Stimulated activated CD4-positive, alpha-beta T cell treated with anti-CD3 and anti-CD28 coated beads, Interleukin-15, amount 100 ng/mL, for 1 hour (primary cell): ENCODE measurements at places on chromosomes 1 and 21.

- no peak for DNase-seq
Observed at GRCh38 chr1:84775535-84775920, 85.3 kb upstream of the SSX2IP start.

GRCh38 chr1:225883616-225884265 lies 1.6 kb upstream of the TMEM63A start:
- DNase-seq: no peak

GRCh38 chr1:172163498-172164215 lies 256.8 kb upstream of the C1orf105 start:
- DNase-seq: no peak

DNA sequence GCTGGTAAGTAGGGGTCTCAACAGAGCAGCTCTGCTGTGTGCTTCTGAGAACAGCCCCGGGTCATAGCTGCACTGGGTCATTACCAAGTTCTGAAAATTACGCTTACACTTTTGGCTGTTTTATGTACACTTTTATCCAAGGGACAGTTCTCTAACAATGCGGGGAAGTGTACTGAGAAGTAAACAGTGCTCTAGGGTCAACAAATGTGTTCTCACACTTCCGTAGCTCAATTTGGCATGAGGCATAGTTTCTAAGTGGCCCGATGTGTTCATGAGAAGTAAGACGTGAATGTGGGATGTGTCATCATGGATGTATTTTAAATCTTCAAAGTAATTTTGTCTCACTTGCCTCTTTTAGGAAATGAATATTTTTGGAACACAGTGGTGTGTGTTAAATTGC lies 10.9 kb upstream of the VAMP3 start:
- DNase-seq: no peak

DNA sequence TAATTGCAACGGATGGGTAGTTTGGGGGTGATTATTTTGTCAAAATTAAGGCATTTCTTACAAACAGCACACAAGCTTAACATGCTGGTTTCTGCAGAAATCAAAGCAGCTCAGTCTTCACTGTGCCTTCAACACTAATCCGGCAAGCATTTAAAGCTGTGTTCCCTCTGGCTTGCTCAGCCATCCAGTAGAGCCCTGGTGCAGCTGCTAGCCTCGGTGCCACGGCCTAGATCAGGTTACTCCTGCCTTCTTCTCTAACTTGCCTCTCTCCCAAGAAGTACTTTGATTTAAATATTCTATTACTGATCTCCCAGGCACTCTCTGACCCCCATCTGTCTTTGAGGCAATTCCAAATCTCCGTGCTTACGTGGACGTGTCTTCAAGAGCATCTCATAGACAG lies 85.6 kb downstream of the GREM2 start:
- no peak for DNase-seq

DNA sequence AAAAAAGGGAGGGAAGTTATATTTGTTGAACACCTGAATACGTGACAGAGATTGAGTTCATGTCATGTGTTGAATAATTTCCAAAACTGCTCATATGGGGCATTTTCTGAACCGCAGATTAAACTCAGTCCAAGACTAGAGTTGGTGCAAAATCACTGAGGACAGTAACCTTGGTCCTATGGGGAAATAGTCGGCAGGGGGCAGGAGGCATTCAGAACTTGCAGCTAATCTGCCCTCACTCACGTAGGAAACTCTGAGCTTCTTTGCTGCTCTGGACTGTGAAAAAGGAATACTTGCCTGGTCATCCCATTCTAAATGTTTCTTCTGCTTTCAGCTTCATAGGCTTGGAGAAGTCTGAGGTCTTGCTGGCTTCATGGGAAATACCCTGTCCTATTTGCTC lies 228.3 kb upstream of the ZP4 start:
- no peak for DNase-seq

GRCh38 chr1:110697606-110698005 lies 22.9 kb upstream of the KCNA3 start:
- no peak for DNase-seq

DNA sequence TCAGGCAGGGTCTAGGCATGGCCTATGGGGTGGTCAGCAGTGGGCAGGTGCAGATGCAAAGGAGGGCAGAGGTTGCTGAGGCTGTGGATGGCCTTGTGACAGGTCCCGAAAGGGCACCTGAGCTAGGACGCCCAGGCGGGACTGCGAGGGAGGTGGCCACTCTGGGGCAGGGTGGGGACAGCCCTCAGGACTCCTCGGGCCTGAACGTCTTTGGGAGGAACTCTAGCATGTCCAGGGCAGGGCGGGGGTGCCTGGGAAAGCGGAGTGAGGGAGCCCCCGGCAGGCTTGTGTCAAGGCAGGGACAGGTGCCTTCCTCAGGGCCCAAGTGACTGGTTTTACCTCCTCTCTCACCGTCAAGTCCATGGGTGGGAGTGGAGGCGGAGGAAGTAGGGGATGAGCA lies 125.4 kb upstream of the WNT4 start:
- no peak for DNase-seq

- DNase-seq: no peak
Observed at GRCh38 chr1:197660389-197660788, 114.9 kb downstream of the DENND1B start.

DNA sequence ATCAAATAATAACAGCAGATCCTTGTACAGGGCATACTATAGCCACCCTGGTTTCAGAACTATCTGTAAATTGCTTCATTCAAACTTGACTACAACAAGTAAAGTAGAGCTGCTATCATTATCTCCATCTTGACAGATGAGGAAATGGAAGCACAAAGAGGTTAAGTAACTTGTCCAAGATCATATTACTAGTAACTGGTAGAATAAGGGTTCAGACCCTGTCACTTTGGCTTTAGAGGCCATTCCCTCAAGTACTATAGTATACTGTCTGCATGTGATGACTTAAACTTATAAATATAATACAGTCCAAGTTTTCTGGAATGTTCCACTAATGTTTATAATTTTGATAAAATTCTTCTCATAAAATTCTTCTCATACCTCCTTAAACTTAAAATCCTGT lies 24.8 kb downstream of the PGM1 start:
- DNase-seq: no peak

GRCh38 chr1:228036701-228037231 lies 30.0 kb downstream of the WNT3A start:
- no peak for DNase-seq

DNA sequence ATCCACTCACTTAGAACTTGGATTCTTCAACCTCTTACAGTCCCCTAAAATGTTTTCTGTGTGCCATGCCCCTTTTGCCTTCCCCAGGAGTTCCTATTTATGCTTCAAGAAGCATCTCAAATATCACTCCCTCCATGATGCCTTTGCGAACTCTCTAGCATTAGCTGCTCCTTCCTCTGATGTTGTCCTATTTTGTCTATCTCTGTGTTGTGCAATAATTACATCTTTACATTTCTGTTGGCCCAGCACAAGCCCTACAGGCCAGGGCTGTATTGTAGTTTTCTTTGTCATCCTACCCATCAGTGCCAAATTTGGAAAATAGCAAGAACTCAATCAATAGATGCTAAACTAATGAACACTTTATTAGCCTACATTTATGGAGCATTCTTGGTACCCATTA lies 125.8 kb downstream of the ST6GALNAC5 start:
- DNase-seq: no peak

GRCh38 chr1:15723631-15724246 lies 12.3 kb upstream of the SLC25A34 start:
- no peak for DNase-seq

- DNase-seq: no peak
Observed at GRCh38 chr1:53722025-53722424, 16.9 kb downstream of the GLIS1 start.
